Peyer's patch (tissue), 4 donors: ENCODE measurements at places on chromosomes 7 and 10. TPM values are rescaled to one million over a fixed set of nuclear protein-coding genes. Genes with fewer than 3 reads are reported as not detected.

DNA sequence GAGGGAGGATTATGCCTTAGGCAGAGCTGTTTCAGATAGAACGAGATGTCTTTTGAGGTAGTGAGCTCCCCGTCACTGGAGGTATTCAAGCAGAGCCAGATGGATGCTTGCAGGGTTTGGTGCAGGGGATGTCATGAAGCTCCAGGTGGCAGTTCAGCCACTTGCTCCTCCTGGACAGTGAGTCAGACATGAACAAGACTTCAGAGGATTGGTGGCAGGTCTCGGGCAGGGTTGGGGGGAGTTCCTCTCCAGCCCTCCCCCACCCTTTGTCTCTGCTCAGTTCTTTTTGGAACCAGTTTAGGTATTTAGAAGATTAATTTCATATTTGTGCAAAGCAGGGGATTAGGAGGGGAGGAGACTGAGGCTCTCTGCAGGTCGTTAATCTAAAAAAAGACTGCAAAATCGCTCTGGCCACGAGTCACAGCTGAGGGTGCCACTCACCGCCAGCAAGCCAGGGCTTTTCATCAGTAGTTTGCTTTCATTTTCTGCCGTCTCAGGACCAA is 21.5 kb upstream of the MYL10 start:
- H3K4me1 ChIP-seq, result no peaks in the 10 kb centered on the region
- no peak overlapping the region for H3K4me3 ChIP-seq
- H3K27ac ChIP-seq, result no peak overlapping the region

Gene WDR11
- total RNA-seq, result 65.1 TPM

- no peaks in the 10 kb centered on the region for H3K4me1 ChIP-seq
- H3K36me3 ChIP-seq, result no peaks in the 10 kb centered on the region
- DNase-seq, result no peak
- H3K4me3 ChIP-seq, result no peak overlapping the region
Observed at GRCh38 chr10:26540601-26541000, 102.5 kb downstream of the APBB1IP start.

Gene STEAP2
- total RNA-seq, result 22.4 TPM

DNA sequence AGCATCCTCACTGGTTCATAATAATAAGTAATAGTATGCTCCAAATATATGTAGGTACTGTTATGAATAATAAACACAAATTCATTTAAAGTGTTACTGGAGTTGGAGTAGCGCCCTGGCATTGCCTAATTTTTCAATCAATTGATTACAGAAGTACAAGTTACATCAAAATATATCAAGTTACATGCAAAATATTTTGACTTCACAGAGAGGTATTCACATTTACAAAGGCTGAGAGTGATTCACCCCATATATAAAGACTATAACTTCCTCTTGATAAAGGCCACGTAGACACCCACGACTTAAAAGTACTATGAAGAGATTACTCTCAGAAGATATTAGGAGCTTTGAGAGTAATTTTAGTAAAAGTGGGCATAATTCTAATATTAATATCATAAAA is 13.6 kb upstream of the COL17A1 start:
- H3K27me3 ChIP-seq, result no peaks in the 10 kb centered on the region
- H3K4me3 ChIP-seq, result no peak overlapping the region
- no peaks in the 10 kb centered on the region for H3K36me3 ChIP-seq
- no peaks in the 10 kb centered on the region for H3K4me1 ChIP-seq
- DNase-seq, result no peak
- H3K27ac ChIP-seq, result no peak overlapping the region

Gene SLC13A1
- 26.2 TPM for total RNA-seq

- no peaks in the 10 kb centered on the region for H3K27me3 ChIP-seq
- no peak overlapping the region for H3K27ac ChIP-seq
- no peak overlapping the region for H3K4me3 ChIP-seq
- H3K36me3 ChIP-seq, result no peaks in the 10 kb centered on the region
- DNase-seq, result no peak
Observed at GRCh38 chr7:28018856-28019465, 161.6 kb downstream of the JAZF1 start.

DNA sequence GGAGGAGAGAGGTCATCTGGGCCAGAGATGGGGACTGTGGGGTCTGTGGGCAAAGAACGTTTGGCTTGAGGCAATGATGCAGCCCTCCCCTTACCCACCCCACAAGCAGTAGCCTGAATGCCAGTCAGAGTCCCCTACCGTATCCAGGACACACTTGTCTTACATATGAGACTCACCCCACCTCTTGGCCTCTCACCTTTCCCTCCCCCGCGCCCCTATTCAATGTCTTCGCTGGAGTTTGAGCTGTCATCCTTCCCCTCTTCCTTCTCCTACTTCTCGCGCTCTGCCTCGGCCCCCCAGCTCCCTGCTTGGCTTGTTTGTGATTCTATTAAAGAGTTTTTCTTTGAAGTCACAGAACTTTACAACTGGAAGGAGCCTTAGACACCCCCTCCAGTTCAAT is 8.9 kb downstream of the PRRT4 start:
- DNase-seq, result no peak
- no peaks in the 10 kb centered on the region for H3K4me1 ChIP-seq
- H3K4me3 ChIP-seq, result no peak overlapping the region

- peak; percentile 97 for DNase-seq
- peak within 1 kb of the TSS; percentile 95 for H3K4me3 ChIP-seq
- no peaks in the 10 kb centered on the region for H3K36me3 ChIP-seq
- no peaks in the 10 kb centered on the region for H3K27me3 ChIP-seq
Observed at GRCh38 chr7:134316539-134317344, at the start of gene SLC35B4. Gene SLC35B4, minus strand, starts transcription at chr7:134316930. Its CDS starts 179 bp downstream, at chr7:134316751.

DNA sequence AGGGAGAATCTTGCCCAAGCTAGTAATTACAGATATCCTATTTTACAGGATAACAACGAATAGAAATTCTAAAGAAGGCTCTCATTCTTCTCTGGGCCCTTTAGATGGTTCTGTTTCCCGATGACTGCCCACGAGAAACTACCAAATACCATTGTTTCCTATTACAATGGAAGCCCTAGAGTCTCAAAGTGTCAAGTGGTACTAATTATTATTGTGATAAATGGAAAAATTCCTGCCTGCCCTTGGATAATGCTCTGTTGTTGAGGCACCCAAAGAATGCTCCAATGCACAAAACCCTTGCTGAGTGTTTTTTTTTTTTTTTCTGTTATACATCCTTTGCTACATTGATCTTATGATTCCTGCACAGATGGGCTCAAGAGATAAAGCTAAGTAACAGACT is 504.5 kb downstream of the XPNPEP1 start:
- H3K4me3 ChIP-seq, result no peak overlapping the region
- no peaks in the 10 kb centered on the region for H3K36me3 ChIP-seq
- H3K4me1 ChIP-seq, result no peaks in the 10 kb centered on the region
- H3K27me3 ChIP-seq, result no peaks in the 10 kb centered on the region

GRCh38 chr7:50634378-50634777 is 69.2 kb upstream of the DDC start:
- no peak overlapping the region for H3K4me3 ChIP-seq
- no peak for DNase-seq
- H3K27ac ChIP-seq, result no peak overlapping the region
- H3K27me3 ChIP-seq, result no peaks in the 10 kb centered on the region

DNA sequence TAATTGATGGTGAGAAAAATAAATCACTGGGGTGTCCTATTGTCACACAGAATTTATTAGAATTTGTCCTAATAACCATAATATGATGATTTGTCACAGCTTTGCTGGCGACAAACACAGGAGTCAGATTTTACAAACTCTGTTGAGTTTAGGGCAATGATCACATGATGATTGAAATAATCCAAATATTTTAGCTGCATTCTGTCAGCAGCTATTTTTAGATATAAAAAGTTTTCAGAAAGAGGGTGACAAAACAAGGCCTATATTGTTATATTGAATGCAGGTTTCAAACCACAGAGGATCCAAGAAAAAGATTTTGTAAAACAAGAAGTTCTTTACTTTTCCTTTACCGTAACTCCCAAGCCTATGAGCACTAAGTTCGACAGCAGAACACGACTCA is 178.8 kb downstream of the ADAM12 start:
- no peak overlapping the region for H3K4me3 ChIP-seq
- H3K36me3 ChIP-seq, result no peaks in the 10 kb centered on the region
- H3K4me1 ChIP-seq, result no peaks in the 10 kb centered on the region
- no peak for DNase-seq
- no peak overlapping the region for H3K27ac ChIP-seq

- no peaks in the 10 kb centered on the region for H3K4me1 ChIP-seq
- no peaks in the 10 kb centered on the region for H3K27me3 ChIP-seq
- H3K4me3 ChIP-seq, result no peak overlapping the region
Observed at GRCh38 chr7:98655611-98656010, 38.5 kb downstream of the NPTX2 start.

GRCh38 chr7:45001826-45002225 is 1.8 kb downstream of the CCM2 start:
- no peaks in the 10 kb centered on the region for H3K4me1 ChIP-seq
- DNase-seq, result no peak
- H3K27me3 ChIP-seq, result no peaks in the 10 kb centered on the region
- H3K4me3 ChIP-seq, result peak overlapping the region; percentile 70
- no peak overlapping the region for H3K27ac ChIP-seq

Gene PAXIP1
- 14.9 TPM for total RNA-seq

DNA sequence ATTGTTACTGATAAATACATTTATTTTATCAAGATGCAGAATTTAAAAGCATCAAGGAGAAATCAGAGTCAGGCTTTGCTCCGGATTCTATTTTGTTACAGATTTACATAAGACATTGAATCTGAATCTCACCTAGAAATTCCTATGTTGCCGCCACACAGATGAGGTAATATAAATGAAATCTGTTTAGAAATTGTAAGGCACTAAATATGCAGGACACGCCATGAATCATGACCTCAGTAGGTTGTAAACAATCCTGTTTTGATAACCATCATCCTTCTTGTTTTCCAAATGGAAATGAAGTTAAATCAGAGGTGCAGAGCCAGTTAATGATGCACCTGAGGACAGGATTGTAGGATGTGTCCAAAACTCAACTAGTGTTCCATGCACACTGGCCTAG is 778.0 kb downstream of the MAGI2 start:
- no peaks in the 10 kb centered on the region for H3K27me3 ChIP-seq
- H3K4me1 ChIP-seq, result no peaks in the 10 kb centered on the region
- H3K27ac ChIP-seq, result no peak overlapping the region
- H3K36me3 ChIP-seq, result no peaks in the 10 kb centered on the region
- DNase-seq, result no peak
- H3K4me3 ChIP-seq, result no peak overlapping the region

Gene FOXL3
- total RNA-seq, result not detected

GRCh38 chr7:44224080-44224973 is 23.5 kb downstream of the YKT6 start:
- no peaks in the 10 kb centered on the region for H3K4me1 ChIP-seq
- H3K4me3 ChIP-seq, result no peak overlapping the region
- H3K36me3 ChIP-seq, result no peaks in the 10 kb centered on the region
- no peak overlapping the region for H3K27ac ChIP-seq

- DNase-seq, result no peak
- H3K36me3 ChIP-seq, result no peaks in the 10 kb centered on the region
- H3K27ac ChIP-seq, result no peak overlapping the region
- peaks cover 11% of the 10 kb centered on the region for H3K27me3 ChIP-seq
Observed at GRCh38 chr7:128203047-128203491, 38.0 kb upstream of the LEP start.

DNA sequence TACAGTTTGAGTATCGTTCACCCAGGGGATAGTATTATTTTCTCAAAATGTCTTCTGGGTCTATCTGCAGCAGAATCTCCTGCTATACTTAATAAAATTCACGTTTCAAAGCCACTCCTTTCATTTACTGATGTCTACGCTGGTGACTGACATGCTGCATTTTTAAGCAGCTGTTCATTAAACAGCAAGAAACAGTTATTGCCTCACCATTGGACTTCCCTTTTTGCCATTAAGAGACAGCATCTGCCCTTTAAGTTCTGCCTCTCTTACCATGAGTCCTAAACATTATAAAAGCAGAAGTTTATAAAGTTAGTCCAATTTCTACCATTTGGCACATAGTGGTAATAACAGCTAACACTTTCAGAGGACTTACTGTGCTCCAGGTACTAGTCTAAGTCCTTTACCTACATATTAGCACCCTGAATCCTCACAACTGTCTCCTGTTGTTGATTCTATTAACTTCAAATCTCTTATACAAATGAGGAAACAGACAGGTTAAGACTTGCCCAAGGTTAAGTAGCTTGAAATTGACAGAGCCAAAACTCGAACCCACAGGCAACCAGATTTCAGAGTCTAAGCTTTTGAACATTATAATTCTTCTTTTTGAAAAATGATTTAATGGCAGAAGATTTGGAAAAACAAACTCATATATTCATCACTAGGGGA is 169.5 kb downstream of the SNX13 start:
- no peaks in the 10 kb centered on the region for H3K4me1 ChIP-seq
- no peak overlapping the region for H3K4me3 ChIP-seq
- no peaks in the 10 kb centered on the region for H3K36me3 ChIP-seq
- DNase-seq, result no peak
- H3K27ac ChIP-seq, result no peak overlapping the region

GRCh38 chr10:119270762-119271366 is 63.5 kb downstream of the GRK5 start:
- H3K27ac ChIP-seq, result peak overlapping the region; percentile 63
- H3K36me3 ChIP-seq, result no peaks in the 10 kb centered on the region
- peak overlapping the region; percentile 1 for H3K4me3 ChIP-seq
- H3K4me1 ChIP-seq, result peaks cover 43% of the 10 kb centered on the region
- peak; percentile 86 for DNase-seq

Gene NME8
- not detected for total RNA-seq

Gene BMI1
- total RNA-seq, result 17.7 TPM

DNA sequence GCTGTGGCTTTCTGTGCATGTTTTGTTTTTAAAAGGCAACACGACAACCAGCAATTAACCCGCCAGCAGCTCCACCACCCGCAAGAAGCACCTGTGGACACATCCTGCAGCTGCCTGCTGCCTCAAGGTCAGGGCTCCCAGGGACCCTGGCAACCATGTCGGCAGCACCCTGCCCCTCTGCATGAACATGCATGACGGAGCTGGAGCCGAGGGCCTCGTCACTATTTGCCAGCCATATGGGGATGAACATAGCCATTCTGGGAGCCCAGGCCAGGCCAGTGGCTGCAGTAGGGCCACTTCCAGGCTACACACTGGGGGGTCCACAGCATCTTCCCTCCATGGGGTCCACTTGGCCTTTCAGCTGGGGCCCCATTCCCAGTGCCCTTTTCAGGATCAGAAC is 52.9 kb downstream of the CAMK2B start:
- H3K27ac ChIP-seq, result no peak overlapping the region
- no peaks in the 10 kb centered on the region for H3K36me3 ChIP-seq
- H3K4me3 ChIP-seq, result no peak overlapping the region
- no peak for DNase-seq
- no peaks in the 10 kb centered on the region for H3K27me3 ChIP-seq

DNA sequence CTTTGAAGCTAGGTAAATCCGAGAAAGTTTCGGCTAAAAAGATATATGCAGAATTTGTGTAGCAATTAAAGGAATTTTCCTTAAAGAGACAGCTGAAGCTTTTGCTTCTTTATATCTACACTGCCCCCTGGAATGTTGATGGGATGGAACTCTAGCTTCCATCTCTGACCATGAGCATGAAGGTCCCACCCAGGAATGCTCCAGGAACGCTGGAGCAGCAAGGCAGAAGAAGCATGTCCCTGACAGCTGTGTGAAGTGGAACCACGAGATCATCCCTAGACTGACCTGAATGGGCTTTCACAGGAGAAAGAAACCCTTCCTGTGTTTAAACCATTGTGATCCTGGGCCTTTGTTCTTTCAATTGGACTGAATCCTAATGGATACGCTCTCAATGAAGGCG is 99.7 kb upstream of the NOBOX start:
- no peak overlapping the region for H3K27ac ChIP-seq
- no peaks in the 10 kb centered on the region for H3K36me3 ChIP-seq
- no peak overlapping the region for H3K4me3 ChIP-seq
